Body of pancreas (tissue), 4 donors: ENCODE measurements at places on chromosomes 16 and 17. TPM values are rescaled to one million over a fixed set of nuclear protein-coding genes. Genes with fewer than 3 reads are reported as not detected.

The TPPP3 gene
- total RNA-seq = 11.2 TPM

The PIK3R6 gene
- total RNA-seq = not detected

The PDE6G gene
- not detected for total RNA-seq

The ETV4 gene
- total RNA-seq = 28.7 TPM

The RAB37 gene
- 0.66 TPM for total RNA-seq

The CCL18 gene
- total RNA-seq = not detected

The LITAF gene
- total RNA-seq = 25.7 TPM

The PLXDC1 gene
- 6.5 TPM for total RNA-seq

The NAGPA gene
- total RNA-seq = 24.6 TPM

The TNFSF13 gene
- 18.8 TPM for total RNA-seq

The SLC38A8 gene
- total RNA-seq = not detected

The CHAD gene
- total RNA-seq = 13.2 TPM

The MYH1 gene
- total RNA-seq = not detected

The KRTAP4-9 gene
- total RNA-seq = not detected

The CRHR1 gene
- total RNA-seq = not detected

The LPO gene
- total RNA-seq = not detected

The GJD3 gene
- total RNA-seq = 1.3 TPM

The KRT32 gene
- not detected for total RNA-seq

The NPIPA3 gene
- not detected for total RNA-seq

The NETO2 gene
- 3.1 TPM for total RNA-seq

The C17orf78 gene
- total RNA-seq = not detected

The ACE gene
- total RNA-seq = 5.3 TPM

The HERPUD1 gene
- 211 TPM for total RNA-seq

The SPATA20 gene
- 75.2 TPM for total RNA-seq

The TXNL4B gene
- 7.3 TPM for total RNA-seq

The HLF gene
- 4.2 TPM for total RNA-seq

The DHRS13 gene
- total RNA-seq = 9.9 TPM

The AATK gene
- total RNA-seq = 29.1 TPM

The NEUROD2 gene
- not detected for total RNA-seq

The AP1G1 gene
- 84.7 TPM for total RNA-seq

The TMC7 gene
- 0.33 TPM for total RNA-seq

The DHRS7C gene
- not detected for total RNA-seq

The GH1 gene
- not detected for total RNA-seq

The IRX3 gene
- total RNA-seq = 1.6 TPM

The FADS6 gene
- not detected for total RNA-seq

The DCUN1D3 gene
- total RNA-seq = 7.5 TPM

The KCNAB3 gene
- 1.3 TPM for total RNA-seq

The IRX6 gene
- 0.66 TPM for total RNA-seq

The TBC1D3 gene
- total RNA-seq = not detected

The CCL8 gene
- not detected for total RNA-seq

The KRTAP9-2 gene
- not detected for total RNA-seq
